ENCODE measurements at places on chromosomes 4 and X. TPM values are rescaled to one million over a fixed set of nuclear protein-coding genes. Genes with fewer than 3 reads are reported as not detected.

DNA sequence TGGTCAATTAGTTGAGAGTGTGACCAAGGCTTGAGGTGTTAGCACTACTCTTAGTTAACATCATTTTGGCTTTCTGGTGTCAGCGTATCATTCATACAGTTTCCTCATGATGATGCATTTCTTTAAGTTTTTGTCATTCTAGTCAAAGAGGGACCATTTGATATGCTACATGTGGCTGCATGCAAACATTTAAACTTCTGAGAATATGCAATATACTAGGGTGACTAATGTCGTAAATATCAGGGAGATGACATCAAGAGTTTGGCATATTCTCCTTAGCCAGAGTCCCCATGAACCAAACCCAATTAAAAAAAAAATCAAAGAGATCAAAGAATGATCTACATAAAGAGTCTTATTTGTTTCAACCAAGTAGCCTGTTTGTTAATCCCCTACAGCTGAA, 537.4 kb upstream of the PCDH7 start:
- no peak for DNase-seq
- no peak overlapping the region for H3K27ac ChIP-seq

DNA sequence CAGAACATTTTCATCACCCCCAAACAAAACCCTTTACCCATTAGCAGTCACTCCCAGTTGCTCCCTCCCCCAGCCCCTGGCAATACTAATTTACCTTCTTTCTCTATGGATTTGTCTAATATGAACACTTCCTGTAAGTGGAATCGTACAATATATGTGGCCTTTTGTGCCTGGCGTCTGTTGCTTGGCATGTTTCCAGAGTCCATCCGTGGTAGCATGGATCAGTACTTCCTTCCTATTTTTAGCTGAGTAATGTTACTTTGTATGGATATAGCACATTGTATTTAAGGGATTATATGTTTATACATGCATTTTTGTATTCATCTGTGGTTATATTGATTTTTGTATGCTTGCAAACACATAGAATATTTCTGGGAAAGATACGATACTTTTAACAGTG, 48.2 kb downstream of the PPEF1 start:
- no peak overlapping the region for H3K4me3 ChIP-seq
- no peak for DNase-seq
- H3K27ac ChIP-seq = no peak overlapping the region
- no peaks in the 10 kb centered on the region for H3K27me3 ChIP-seq
- H3K36me3 ChIP-seq = no peaks in the 10 kb centered on the region

DNA sequence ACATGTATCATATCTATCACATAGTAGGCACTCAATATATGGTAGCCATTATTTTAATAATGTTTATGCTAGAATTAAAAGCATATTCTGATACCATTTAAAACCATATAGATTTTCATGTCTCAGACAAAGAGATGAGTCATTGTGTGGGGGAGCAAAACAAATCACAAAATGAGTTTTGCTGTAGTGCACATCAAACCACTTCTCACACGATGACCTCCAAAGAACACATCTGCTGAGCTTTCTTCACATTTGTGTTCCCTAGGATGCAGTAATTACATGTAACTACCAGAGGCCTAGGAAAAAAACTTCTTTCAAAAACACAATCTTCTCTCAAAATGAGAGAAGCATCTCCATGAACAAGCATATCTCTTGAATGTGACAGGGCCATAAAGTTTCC, 56.1 kb upstream of the BRS3 start:
- DNase-seq = no peak
- no peaks in the 10 kb centered on the region for H3K36me3 ChIP-seq
- no peak overlapping the region for H3K4me3 ChIP-seq
- H3K27ac ChIP-seq = no peak overlapping the region
- no peaks in the 10 kb centered on the region for H3K27me3 ChIP-seq

GRCh38 chr4:112673686-112674085, 36.7 kb downstream of the LARP7 start:
- peaks cover 1% of the 10 kb centered on the region for H3K27me3 ChIP-seq
- no peak overlapping the region for H3K27ac ChIP-seq
- no peak for DNase-seq
- no peaks in the 10 kb centered on the region for H3K4me1 ChIP-seq
- H3K4me3 ChIP-seq = no peak overlapping the region
- H3K36me3 ChIP-seq = no peaks in the 10 kb centered on the region

GRCh38 chr4:123848606-123849005, 452.0 kb downstream of the SPRY1 start:
- no peaks in the 10 kb centered on the region for H3K36me3 ChIP-seq
- no peak for DNase-seq
- no peaks in the 10 kb centered on the region for H3K27me3 ChIP-seq
- no peak overlapping the region for H3K4me3 ChIP-seq

DNA sequence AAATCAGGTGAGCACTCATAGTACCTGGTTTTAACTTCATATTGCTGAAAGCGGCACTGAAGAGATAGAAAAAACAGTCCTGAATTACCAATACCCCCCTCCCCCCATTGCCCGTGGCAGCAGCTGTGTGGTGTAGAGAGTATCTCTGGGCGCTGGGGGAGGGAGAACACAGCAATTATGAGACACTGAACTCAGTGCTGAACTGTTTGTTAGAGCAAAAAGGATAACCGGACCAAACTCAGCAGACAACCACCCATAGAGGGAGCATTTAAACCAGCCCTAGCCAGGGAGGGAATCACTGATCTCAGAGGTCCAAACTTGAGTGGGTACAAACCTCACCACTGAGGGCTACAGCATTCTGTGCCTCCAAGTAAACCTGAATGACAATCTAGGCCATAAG, 457.4 kb upstream of the TEX13C start:
- H3K27me3 ChIP-seq = no peaks in the 10 kb centered on the region
- H3K4me3 ChIP-seq = no peak overlapping the region
- H3K27ac ChIP-seq = no peak overlapping the region
- DNase-seq = no peak
- H3K36me3 ChIP-seq = no peaks in the 10 kb centered on the region

GRCh38 chr4:23993373-23993772, 103.5 kb upstream of the PPARGC1A start:
- H3K4me1 ChIP-seq = no peaks in the 10 kb centered on the region
- no peak overlapping the region for H3K4me3 ChIP-seq

DNA sequence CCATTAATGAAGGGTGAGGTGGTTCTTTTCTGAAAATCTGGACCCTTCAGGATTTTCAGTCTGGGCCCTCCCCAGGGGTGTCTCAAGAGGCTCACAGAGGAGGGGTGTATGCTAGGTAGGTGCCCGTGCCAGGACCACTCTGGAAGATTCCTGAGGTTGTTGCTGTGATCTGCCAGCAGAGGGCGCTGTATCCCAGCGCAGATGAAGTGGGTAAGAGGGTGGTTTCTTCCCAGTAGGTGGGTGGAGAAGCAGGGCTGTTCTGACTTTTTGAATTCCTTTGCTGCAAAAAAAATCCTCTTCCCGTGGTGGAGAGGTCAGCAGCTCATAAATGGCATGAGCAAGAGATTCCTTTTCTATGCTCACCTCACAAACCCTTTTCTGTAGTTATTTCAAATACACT, 51.1 kb downstream of the SCML1 start:
- DNase-seq = no peak
- H3K36me3 ChIP-seq = no peaks in the 10 kb centered on the region
- no peaks in the 10 kb centered on the region for H3K4me1 ChIP-seq
- no peaks in the 10 kb centered on the region for H3K27me3 ChIP-seq
- no peak overlapping the region for H3K27ac ChIP-seq

SSX2 gene
- 12.4 TPM for total RNA-seq

RHOH gene
- total RNA-seq = 1.9 TPM

RBM3 gene
- total RNA-seq = 169 TPM

MAML3 gene
- total RNA-seq = 15.0 TPM
